ENCODE measurements at places on chromosomes 12 and 14.
A peak's percentile ranks its signal among the peaks of the same experiment; 100 is the strongest.

DNA sequence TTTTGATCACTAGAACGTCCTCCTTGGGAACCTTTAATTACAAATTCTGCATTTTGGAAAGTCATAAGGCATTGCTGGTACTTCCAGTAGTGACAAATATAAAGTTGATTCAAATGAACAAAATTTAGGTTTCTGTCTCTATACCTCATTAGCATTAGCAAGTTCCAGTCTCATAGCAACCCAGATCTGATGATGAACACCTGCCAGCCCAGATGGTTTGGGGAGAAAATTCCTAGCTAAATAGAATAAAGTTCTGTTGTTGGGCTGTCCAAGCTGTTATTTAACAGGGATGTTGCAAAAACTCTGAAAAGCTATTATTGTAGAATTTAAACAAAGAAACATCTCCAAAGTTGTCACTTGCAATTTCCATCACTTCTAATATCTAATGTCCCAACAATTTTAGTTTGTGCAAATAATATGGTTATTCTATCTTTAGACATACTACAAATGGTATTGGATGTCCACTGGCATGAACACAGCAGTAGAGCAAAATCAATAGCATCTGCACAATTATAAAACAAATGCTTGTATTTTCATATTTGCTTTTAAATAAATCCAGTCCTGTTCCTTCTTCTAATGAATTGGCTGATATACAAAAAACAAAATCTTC lies 299.4 kb downstream of the SLC16A7 start:
- no peak for DNase-seq

- no peak for DNase-seq
Observed at GRCh38 chr12:20588042-20588441, 107.1 kb upstream of the SLCO1C1 start.

- no peak for DNase-seq
Observed at GRCh38 chr12:41248391-41248790, 60.3 kb downstream of the PDZRN4 start.

DNA sequence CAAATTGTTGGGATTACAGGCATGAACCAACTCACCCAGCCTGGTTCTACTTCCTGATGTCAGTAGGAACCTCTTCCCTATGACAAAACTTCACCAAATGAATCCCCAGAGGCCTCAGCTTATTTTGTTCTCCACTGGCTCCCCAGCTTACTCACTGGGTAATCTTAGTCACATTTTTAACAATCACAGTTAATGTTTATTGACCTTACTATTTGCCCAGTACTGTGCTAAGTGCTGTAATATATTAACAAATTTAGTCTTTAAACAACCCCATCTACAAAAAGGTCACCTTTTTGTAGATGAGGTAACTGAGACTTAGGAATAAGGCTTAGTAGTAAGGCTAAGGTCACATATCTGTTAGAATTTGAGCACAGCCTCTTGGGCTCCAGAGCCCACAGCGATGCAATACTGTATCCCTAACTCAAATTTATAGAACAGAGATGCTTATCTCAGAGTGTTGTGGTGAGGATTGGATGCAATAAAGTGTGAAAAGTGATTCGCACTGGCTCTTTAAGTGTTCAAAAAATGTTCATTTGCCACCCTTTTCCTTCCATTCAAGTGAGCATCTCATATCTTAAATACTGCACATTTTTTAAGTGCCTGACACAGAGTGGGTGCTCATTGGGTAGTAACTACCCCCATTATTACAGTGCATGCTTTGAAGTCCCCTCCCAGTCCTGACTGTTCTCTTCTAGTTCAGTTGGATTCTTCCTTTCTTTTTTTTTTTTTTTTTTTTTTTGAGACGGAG lies 146.4 kb upstream of the ARHGAP5 start:
- DNase-seq = peak; percentile 13

DNA sequence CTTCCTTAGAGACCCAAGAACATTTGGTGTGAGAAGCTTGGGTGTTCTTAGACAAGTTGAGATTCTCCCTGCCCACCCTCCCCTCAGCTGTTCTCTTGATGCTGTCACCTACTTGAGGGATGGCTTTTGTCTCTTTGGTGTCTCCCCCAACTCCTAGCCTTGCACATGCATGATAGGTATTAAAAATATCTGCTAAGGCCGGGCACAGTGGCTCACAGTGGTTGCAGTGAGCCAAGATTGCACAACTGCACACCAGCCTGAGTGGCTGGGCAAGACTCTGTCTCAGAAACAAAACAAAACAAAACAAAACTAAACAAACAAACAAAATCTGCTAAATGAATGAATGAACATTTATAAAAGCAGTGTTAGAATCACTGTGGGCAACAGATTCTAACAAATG lies 261.1 kb downstream of the AKAP6 start:
- DNase-seq = no peak

- no peak for DNase-seq
Observed at GRCh38 chr14:61256826-61257468, 24.2 kb downstream of the TMEM30B start.

DNA sequence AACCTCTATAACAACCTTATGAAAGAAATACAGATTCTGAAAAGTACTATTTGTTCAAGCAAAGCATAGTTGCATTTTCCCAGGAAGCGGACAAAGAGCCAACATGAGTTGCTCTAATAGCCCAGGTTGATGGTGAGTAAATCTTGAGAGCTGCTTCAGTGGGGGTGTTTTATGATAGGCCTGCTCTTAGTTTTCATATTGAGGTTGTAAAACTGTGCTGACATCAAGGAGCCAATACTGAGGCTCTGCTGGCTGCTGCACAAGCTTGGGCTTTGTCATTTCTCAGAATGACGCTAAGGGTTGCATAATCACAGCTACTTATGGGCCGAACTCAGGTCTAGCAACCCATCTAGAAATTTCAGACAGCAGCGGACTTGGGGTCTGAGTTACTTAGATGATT lies 11.5 kb downstream of the TBC1D30 start:
- DNase-seq = no peak

GRCh38 chr14:35390577-35391387 lies 13.8 kb downstream of the NFKBIA start:
- no peak for DNase-seq

- peak; percentile 10 for DNase-seq
Observed at GRCh38 chr12:21502164-21502496, 541 bp downstream of the GOLT1B start.

- no peak for DNase-seq
Observed at GRCh38 chr12:27896419-27896990, 76.0 kb downstream of the PTHLH start.

DNA sequence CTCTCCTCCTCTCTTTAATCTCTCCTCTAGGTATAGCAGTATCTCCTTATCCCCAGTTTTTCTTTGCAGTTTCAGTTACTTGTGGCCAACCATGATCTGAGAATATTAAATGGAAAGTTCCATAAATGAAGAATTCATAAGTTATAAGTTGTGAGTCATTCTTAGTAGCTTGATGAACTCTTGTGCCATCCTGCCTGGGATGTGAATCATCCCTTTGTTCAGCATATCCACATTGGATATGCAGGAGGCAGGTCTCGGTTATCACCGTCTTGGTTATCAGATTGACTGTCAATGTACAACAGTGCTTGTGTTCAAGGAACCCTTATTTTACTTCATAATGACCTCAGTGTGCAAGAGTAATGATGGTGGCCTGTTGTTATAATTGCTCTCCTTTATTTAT lies 134.0 kb downstream of the TMEM117 start:
- DNase-seq = no peak

DNA sequence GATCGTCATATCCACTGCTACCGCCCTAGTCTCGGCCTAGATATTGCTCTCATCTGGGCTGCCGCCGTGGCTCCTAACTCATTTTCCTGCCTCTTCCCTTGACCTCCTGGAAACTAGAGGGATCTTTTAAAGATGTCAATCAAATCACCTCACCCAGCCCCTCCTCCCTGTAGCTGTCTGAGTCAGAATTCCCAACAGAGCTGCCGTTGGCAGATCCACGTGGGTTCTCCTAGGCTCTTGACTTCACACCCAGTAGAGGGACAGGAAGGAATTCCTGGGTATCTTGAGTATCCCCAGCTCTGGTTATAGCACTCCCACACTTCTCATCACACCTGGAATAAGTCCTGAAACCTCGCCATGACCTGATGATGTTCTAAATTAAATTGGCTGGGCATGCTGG lies 11.9 kb downstream of the TGFB3 start:
- no peak for DNase-seq

GRCh38 chr12:57224973-57225679 lies 4.4 kb upstream of the SHMT2 start:
- DNase-seq = peak; percentile 71

GRCh38 chr14:103825101-103825500 lies 22.3 kb downstream of the PPP1R13B start:
- no peak for DNase-seq

- no peak for DNase-seq
Observed at GRCh38 chr12:93873561-93873960, 196.4 kb downstream of the CRADD start.

- DNase-seq = no peak
Observed at GRCh38 chr12:4745249-4745648, 25.0 kb downstream of the GALNT8 start.

DNA sequence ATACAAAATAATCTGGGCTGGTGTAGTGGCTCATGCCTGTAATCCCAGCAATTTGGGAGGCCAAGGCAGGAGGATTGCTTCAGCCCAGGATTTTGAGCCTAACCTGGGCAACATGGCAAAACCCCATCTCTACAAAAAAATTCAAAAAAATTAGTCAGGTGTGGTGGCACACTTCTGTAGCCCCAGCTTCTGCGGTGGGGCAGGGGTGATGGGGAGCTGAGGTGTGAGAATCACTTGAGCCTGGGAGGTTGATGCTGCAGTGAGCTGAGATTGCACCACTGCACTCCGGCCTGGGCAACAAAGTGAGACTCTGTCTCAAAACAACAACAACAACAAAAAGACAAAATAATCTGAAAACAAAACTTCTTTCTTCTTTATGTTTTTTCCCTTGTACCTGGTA lies 66.0 kb downstream of the TC2N start:
- DNase-seq = peak; percentile 32

GRCh38 chr14:90883782-90884181 lies 67.6 kb upstream of the TTC7B start:
- no peak for DNase-seq

DNA sequence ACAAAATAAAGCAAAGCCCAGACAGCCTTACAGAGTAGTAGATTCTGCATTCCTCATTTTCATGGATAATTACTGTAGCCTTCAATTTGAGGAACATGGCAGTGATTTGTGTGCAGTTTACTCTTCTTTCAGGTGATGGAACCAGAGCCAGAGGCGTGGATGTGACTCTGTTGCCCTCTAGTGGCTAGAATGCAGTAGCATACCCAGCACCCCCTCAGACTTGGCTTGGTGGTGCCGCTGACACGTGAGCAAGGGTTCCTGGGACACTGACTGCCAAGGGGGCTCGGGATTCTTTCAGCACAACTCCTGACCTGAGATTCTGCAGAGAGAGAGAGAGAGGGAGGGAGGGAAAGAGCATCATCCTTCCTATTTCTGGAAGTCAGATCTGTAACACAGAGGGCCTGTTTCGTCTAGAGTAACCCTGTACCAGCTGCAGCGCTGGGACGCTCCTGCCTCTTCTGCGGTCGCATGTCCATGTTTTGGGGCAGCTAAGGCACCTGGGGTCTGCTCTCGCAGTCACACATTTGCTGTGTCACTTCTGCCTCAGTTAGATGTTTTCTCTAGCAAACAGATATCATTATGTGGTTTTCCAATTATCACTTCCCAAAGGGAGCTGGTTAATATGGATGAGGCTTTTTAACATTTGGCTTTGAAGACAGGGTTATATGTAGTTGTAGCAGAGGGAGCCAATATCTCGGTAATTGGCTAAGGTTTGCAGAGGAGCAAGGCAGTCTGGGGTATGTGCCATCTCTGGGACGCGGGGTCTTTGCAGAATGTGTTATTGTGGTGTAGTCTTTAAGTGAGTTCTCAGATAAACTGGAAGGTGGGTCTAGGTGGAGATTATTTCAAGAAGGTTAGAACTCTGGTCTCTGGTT lies 428.1 kb downstream of the NRXN3 start:
- peak; percentile 48 for DNase-seq

GRCh38 chr12:26195250-26195640 lies at the start of gene SSPN:
Gene SSPN, plus strand, starts transcription at chr12:26195573. Its CDS starts 100 bp downstream, at chr12:26195673.
- no peak for DNase-seq

DNA sequence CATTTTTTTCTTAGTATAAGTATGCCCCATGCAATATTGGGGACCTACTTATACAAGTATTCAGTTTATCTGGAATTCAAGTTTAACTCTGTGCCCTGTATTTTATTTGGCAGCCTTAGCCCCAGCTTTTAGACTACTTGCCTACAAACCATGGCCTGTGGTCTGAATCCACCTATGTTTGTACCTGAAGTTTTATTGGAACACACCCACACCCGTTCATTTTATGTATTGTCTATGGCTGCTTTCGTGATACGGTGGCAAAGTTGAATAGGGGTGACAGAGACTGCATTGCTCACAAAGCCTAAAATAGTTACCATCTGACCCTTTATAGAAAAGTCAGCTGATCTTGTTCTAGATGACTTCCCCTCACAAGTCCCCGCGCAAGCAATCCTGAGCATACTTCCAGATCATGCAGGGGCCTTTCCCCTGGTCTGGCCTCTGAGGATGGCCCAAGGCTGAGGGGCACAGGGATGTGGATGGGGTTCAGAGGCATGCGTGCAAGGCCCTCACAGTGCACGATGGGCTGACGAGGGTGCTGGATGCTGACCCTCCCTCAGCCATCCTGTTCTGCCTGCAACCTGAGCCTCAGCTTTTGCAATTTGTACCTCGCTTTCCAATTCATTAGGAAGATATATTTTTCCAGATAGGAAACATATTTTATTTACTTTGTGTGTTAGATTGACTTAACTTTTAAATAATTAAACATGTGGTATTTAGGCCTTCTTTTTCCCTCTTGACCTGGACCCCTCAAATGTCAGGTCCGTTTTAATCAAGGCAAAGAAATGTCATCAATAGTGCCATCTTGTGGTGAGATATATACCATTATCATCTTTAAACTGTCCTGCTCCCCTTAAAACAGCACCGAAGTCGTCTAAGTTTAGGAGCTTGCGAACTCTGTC lies 527.3 kb upstream of the CCDC196 start:
- no peak for DNase-seq

DNA sequence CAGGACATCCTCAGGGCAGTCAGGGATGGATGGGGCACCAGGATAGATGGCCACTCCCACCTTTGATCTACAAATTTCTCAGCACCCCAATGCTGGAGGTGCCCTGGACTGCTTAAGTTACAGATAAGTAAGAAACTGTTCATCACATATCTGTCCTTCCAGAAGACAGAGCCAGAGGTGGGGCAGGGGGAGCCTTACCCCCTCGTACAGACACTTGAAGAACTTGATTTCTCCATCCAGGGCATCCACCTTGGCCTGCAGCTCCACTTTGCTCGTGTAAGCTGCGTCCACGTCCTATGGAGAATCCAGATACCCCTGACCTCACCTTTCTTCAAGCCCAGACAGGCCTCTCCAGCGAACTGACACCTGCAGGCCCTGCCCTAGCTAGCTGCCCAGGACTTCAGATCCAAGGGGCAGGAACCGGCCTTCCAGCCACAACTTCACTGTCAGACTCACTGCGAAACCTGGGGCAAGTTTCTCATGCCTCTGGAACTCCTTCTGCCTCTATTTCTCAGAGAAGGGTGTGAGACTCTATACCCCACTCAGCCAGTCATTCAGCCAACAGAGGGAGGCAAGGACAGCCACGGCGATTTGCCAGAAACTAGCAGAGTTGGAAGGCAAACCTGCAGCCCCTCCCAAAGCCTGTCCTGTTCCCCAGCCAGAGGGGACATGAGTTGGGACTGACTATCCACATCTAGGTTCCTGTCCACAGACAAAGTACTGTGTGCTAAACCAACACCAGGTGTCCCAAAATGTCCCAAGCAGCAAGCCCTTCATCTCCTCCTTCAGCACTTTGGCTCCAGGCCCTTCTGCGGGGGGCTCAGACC lies 3.8 kb downstream of the KRT73 start:
- DNase-seq = no peak

Measured in T-helper 2 cell (primary cell).